ENCODE measurements at places on chromosomes 6 and 20.

GRCh38 chr20:62122654-62123449, 577 bp downstream of the LSM14B start:
- peak; percentile 50 for DNase-seq

- DNase-seq, result no peak
Measured at GRCh38 chr6:64590965-64591675, 955.5 kb downstream of the PHF3 start.

DNA sequence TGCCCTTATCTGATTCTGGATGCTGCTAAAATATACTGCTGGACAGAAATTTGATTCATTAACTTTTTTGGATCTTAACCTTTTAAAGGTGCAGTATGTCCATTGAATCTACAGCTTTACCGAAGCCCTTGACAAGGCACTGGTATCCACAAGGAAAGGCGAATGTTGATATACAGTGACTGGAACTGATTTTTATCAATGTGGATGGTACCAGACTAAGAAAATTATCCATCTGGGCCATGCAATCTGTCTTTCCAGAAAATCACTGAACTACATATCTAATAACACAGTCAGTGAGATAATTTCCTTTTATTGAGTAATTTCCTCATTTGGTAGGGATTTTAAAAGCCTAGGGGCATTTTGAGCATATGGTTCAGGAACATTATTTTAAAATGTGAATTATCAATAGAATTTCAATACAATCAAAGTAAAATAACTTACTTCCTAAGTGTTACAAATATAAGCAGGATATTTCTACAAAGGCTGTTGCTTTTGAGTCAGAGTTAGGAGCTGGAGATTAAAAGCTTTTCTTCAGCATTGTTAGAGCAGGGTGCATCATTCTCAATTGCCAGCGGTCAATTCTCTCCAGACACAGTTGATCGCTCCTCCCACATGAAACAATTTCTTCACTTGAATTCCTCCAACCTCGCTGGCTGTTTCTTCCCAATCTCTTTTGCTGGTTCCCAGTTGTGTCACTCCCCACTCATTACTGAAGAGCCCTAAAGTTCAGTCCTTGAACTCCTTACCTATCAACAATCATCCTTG, 585.3 kb upstream of the FLRT3 start:
- no peak for DNase-seq

DNA sequence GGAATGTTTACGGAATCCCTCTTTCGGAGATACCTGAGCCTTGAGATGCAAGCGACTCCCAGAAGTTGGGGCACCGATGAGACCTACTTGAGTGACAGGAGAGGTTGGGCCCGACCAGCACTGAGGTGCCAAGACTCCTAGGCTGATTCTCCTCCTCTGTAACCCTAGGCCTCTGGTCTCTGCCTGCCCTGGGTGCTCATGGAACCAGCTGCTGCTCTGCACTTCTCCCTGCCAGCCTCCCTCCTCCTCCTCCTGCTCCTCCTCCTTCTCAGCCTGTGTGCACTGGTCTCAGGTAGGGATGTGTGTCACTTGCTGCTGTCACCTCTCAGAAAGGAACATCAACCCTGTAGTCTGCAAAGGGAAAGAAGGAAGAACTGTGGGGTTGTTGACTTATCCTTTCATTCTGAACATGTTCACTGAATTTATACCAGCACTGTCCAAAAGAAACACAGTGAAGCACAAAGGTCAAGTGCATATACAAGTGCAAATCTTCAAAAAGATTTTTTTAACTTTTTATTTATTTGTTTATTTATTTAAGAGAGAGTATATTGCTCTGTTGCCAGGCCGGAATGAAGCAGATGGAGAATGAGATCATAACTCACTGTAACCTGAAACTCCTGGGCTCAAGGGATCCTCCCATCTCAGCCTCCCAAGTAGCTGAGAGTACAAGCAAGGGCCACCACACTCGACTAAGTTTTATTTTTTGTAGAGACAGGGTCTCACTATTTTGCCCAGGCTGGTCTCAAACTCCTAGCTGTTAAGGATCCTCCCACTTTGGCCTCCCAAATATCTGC, 913 bp downstream of the BTN2A2 start:
- peak; percentile 70 for DNase-seq

DNA sequence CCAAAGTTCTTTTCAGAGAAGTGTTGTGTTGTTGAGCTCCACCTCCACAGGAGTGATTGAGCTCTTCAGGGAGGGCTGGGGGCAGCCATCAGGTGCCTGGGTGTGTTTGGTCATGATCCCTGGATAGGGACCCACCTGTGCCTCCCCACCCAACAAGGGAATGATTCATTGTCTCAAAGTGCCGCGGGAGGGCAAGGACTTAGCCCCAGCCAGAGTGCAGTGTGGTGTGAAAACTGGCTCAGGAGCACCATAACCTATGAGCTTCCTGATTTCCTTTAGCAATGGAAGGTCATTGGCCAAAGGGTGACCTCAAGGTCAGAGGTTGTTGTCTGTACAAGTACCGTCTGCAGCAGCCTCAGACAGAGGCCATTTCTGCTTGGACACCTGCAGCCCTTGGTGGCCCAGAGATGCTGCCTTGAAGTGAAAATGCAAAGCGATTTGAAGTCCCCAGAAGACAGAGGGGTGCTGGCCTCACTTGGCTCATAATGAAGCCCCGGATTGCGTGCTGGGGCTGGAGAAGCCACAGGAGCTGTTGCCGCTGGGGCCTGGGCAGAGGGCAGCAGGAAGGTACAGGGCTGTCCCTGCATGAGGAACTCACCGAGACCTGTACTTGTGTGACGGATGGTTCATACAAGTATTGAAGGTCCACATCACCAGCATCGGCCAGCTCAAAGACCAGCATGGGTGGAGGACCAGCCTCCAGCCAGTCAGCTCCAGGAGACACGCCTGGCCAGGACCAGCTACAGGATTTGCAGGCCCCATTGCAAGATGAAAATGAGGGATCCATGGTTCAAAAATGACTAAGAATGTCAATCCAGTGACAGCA, 100.6 kb upstream of the DUSP22 start:
- no peak for DNase-seq

- peak; percentile 82 for DNase-seq
Measured at GRCh38 chr6:31122791-31123706, 2.8 kb upstream of the CDSN start.

GRCh38 chr6:80886475-80886874, 780.0 kb downstream of the BCKDHB start:
- no peak for DNase-seq

DNA sequence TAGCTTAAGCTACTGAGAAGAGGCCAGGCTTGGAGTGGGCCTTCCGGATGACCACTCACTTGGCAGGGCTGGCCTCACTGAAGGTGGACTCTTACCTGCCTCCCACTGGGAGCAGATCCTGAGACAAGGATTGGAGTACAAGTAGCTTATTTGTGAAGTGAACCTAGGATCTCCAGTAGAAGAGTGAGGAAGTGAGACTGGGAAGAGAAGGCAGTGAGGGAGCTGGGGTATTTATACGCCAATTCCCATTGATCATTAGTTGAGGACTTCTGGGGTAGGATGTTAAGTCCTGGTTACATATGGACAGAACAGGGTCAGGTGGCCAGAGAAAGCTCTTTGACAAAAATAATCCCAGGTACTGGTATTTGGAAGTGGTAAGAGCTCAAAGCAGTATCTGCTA, 32.3 kb upstream of the RNF24 start:
- DNase-seq, result no peak

- no peak for DNase-seq
Measured at GRCh38 chr6:134651519-134651918, 298.4 kb downstream of the ALDH8A1 start.

- no peak for DNase-seq
Measured at GRCh38 chr20:21395666-21396598, 1.4 kb downstream of the NKX2-4 start.

- peak; percentile 28 for DNase-seq
Measured at GRCh38 chr6:163738725-163739407, 324.3 kb downstream of the QKI start.

GRCh38 chr6:79073888-79074287, 4.2 kb downstream of the PHIP start:
- no peak for DNase-seq

- DNase-seq, result no peak
Measured at GRCh38 chr6:160881148-160881808, 110.3 kb upstream of the MAP3K4 start.

- peak; percentile 51 for DNase-seq
Measured at GRCh38 chr20:9344083-9344920, 170.1 kb upstream of the LAMP5 start.

DNA sequence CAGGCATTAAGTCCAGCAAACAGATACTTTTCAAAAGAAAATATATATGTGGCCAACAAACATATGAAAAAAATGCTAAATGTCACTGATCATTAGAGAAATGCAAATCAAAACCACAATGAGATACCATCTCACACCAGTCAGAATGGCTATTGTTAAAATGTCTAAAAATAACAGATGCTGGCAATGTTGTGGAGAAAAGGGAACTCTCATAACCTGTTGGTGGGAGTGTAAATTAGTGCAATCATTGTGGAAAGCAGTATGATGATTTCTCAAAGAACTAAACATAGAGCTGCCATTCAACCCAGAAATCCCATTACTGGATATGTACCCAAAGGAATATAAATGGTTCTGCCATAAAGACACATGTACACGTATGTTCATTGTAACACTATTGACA, 20.6 kb downstream of the KCNQ5 start:
- no peak for DNase-seq

GRCh38 chr6:20708367-20709124, 174.3 kb downstream of the CDKAL1 start:
- DNase-seq, result no peak

GRCh38 chr20:41178904-41179432, 41.6 kb downstream of the PLCG1 start:
- no peak for DNase-seq

- DNase-seq, result no peak
Measured at GRCh38 chr6:142316791-142317368, 15.1 kb downstream of the ADGRG6 start.

GRCh38 chr20:16808796-16809195, 60.6 kb downstream of the OTOR start:
- no peak for DNase-seq

DNA sequence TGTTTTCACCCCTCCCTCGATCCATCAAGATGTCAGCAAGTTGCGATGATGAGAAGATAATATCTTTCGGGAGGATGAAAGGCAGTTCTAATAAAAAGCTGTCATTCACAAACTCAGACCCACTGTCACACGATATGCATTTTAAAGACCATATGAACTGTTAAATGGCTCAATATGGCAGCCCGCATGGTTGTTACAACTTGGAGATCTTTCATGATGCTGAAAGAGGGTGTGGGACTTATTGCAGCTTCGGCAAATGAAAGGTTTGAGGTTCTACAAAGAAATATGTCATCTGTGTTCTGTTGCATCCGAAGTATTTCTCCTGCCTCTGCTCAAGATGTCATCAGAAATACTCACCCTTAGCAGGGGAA, 128.5 kb downstream of the CDH4 start:
- no peak for DNase-seq

GRCh38 chr6:27139756-27140579, 107.5 kb upstream of the PRSS16 start:
- peak; percentile 53 for DNase-seq

- no peak for DNase-seq
Measured at GRCh38 chr6:108068618-108069017, 5.9 kb downstream of the OSTM1 start.

GRCh38 chr6:39777661-39778060, 14.5 kb upstream of the DAAM2 start:
- DNase-seq, result no peak

DNA sequence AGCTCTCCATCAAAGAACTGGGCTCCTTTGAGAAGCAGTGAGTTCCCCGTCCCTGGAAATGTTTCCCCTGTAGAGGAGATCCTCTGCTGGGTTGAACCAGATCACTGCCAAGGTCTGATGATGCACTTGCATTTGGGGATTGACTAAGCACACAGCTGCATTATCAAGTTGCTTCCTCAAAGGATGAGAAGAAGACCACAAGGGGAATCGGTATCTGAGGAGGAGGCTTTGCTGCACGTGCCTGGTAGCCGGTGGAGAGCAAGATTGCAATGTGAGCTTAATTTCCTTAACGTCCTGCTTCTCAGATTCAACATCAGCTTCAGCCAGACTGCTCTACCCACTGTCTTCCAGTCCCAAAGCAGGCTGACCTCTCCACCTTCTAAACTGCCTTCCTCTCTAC, 128.8 kb upstream of the STMND1 start:
- no peak for DNase-seq

GRCh38 chr6:113362301-113363047, 494.7 kb upstream of the MARCKS start:
- peak; percentile 60 for DNase-seq

DNA sequence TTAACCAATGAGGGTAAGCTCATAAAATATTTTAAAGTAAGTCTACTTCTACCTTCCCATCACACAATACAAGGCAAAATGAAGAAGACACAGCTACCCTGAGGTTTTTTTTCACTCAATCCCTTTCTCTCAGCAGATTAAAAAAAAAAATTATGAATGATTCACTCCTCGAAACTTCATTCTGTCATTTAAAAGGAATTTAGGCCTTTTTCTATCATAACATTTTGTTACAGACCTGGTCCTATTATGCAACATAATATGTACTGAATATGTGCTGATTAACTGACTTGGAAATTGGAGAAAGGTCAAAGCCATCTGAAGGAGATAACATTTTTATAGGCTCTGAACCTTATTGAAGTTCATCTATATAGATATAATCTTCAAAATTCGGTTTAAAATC, 45.5 kb downstream of the PRL start:
- peak; percentile 57 for DNase-seq

GRCh38 chr20:46934746-46935287, 40.2 kb downstream of the EYA2 start:
- no peak for DNase-seq

- no peak for DNase-seq
Measured at GRCh38 chr6:35590622-35591066, 77.9 kb upstream of the TULP1 start.

- DNase-seq, result no peak
Measured at GRCh38 chr20:25225642-25226432, 22.0 kb upstream of the PYGB start.

DNA sequence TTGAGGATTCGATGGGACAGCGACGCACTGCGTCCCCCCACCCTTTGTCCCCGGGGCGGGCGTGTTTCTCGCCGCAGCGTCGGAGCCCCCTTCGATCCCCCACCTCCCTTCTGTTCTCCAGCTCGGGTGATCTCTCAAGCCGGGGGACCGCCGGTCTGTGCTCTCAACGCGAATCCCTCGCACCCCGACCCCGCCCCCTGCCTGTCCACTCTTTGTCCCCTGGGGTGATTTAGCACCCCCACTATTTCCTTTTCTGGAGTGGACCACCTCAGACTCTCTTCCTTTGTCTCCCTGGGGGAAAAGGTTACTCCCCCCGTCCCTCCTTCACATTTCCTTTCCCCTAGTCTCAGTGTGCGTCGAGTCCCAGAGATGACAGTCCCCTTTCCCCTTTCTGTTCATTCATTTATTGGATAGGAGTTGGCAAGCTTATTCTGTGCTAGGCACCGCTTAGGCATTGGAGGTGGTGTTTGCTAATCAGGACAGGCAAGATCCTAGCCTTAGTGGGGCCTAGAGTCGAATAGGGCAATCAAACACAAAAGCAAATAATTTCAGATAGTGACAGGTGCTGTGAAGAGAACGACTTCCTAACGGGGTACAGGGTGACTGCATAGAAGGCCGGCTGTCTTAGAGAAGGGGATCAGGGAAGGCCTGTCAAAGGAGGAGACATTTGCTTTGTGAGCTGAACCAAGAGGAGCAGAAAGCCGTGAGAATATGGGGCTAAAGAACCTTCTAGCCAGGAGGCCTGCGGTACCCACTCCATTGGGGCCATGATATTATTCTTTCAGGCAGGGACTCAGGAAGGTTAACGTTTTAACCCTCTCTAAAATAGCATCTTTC, 741 bp downstream of the PTPN1 start:
- DNase-seq, result peak; percentile 49

Measured in ELR (cell line).